Right ventricle myocardium superior (tissue), 1 donor: ENCODE measurements at places on chromosomes 2 and 18. TPM values are rescaled to one million over a fixed set of nuclear protein-coding genes. Genes with fewer than 3 reads are reported as not detected.

DNA sequence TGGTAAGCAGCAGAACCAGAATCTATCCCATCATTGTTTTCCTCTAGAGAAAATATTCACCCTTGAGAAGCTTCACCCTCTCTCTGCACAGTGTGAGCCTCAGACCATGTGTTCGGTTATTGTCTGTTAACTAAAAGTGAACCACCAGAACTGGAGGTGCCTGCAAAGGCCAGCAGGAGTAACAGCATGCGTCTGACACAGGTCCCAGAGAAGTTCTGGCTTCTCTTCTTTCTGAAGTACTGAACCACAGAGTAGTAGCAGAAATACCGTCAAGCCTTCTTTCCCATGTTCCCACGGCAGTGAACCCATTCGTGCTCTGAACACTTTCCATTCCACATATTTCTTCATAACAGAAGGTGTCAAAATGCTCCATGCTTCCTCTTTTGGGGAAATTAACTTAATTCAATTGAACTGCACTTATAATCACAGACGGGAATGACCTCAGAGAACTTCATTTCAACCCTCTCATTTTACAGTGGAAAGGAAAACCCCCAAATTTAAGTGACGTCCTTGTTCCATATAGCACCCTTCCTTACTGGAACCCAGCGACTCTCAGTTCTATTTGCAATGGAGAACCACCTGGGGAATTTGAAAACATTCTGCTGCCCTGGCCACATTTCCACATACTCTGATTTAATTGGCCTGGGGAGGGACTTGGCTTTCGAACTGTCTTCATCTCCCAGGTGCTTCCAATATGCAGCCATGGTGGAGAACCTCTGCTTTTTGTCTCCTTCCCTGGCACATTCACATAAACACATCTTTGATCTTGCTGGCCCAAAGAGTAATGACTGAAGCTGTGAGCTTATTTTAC lies 519.1 kb downstream of the RNF144A start:
- no peak for DNase-seq

DNA sequence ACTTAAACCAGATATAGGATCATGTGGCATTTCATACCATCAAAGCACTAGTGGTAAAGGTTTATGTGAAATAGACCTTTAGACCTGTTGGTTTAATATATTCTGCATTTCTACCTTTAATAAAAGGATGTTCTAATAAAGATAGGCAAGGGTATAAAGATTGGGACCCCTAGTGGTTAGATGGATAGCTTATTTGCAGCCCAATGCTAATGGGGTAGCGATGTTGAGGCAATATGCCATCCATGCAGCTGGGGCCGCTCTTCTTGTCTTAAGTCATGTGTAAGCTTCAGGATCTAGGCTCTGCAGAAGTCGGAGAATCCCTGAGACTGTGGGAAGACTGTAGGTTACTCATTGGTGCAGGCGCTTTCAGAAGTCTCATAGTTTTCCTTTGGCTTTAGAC lies 114.9 kb downstream of the ICOS start:
- no peak for DNase-seq

CYP27C1 gene
- total RNA-seq: not detected

- DNase-seq: no peak
Measured at GRCh38 chr2:63698786-63699548, 110.2 kb downstream of the MDH1 start.

GRCh38 chr2:10500601-10501361 lies 52.7 kb upstream of the ODC1 start:
- no peak for DNase-seq

DNA sequence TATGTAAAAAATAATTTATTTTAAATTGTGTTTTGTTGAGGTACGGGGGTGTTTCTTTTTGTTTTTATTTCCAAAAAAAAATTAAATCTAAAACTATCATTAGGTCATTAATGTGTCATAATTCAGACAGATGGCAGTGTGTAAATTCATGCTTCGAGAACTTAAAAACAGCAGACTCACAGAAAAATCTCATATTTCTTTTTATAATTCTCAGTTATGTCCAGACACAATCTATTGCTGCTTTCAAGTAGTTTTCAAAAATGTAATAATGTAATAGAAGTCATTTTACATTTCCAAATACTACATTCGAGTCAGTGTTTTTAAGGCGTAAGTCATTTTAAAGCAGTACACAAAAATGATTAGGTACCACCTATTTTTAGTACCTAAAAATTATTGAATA lies 14.3 kb downstream of the IKZF2 start:
- no peak for DNase-seq

DNA sequence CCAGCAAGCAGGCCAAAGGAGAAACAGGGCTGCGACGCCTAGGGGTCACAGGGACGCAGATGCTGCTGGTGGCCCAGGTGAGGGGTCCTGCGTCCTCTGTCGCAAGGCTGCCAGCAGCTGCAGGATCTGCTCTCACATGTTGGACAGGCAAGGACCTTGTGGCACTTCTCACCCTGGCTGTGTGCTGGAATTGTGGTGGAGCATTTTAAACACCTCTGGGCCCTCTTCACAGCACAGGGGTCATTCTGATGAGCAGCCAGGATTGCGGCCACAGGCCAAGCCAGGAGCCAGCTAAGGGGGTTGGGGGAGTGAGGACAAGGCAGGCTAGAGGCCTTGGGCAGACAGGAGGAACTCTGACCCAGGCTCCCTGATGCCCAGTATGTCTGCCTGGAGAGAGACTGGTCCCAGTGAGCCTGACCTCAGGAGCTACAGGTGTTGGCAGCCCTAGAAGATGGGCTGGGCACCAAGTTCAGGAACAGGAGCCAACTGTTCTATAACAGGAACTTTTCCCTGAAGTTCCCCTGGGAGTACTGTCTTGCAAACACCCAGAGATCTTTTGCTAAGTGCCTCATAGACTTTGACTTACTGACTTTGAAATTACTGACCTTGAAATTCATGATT lies 40.2 kb downstream of the EFR3B start:
- no peak for DNase-seq

- DNase-seq: no peak
Measured at GRCh38 chr2:179539124-179539511, 274.5 kb upstream of the SESTD1 start.

GRCh38 chr18:52288403-52289004 lies 51.5 kb upstream of the DCC start:
- no peak for DNase-seq

DNA sequence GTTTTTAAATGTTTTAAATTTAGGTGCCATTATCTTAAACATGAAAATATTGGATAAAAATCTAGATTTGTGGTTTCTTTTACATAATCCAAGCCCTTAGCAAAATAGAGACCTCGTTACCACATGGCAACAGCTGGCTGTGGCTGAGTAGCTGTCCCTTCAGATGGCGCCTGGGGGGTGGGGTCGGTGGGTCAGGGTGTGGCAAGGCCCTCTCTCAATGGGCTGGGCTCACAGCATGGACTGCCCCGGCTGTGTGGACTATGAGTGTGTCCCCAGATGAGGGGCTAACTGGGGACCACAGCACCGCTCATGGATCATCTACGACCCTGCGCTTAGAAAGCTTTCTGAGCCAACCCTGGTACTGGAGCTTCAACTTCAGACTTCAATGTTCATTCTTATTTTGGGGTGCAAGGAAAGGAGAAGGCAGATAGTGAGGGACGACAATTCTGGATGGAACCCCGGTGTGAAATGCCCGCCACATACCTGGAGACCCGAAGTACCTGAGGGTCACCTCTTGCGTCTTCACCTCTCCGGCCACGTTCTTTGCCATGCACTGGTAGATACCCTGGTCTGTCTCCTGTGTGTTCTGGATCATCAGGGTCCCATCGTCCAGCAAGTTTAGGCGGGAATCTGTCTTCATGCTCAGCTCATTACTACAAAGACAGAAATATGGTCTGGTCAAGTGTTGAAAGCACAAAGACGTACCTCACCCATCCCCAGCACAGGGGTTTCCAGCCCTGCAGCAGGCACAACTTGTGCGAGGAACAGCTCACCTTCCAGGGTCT lies 71.0 kb downstream of the PXDN start:
- DNase-seq: no peak

PNO1 gene
- 6.7 TPM for total RNA-seq

VIT gene
- 19.4 TPM for total RNA-seq

TGFA gene
- total RNA-seq: 2.1 TPM

GRCh38 chr2:66275984-66276383 lies 158.9 kb upstream of the MEIS1 start:
- DNase-seq: no peak
